GM12878 (cell line): ENCODE measurements at places on chromosomes 1 and 21.

DNA sequence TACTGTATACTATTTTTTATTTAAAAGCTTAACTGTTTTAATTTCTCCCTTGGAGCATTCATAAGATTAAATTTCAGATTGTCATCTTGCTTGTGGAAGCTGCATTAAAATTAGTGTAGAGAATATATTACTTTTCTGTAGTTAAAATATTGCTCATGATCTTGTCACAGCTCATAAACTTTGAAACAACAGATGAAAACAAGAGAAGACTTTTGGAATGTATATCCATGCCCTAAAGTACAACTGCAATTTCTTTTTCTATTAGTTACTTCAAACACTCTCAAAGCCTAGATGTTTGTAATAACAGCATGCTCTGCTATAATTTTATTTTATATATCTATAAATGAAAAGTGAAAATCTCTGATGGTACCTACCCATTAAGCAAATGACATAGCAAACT, 155.9 kb downstream of the COL11A1 start:
- DNase-seq, result no peak

DNA sequence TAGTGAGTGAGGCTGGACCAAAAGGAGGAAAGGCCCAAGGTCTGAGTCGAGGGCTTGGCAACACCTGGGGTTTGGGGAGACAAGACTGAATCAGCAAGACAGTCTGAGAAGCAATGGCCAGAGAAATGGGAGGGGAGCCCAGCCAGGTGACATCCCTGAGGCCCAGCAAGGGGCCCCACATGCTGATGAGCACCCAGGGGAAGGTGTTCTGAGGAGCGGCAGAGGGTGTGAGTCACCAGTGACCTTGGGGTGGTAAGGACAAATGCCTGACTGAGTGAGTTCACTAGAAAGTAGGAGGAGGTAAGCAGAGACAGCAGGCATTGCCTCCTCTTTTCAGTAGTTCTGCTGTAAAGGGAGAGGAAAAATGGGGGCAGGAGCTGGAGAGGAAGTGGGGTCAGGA, 192.4 kb upstream of the GALNT2 start:
- no peak for DNase-seq

- DNase-seq, result no peak
Measured at GRCh38 chr1:100496896-100497295, 41.0 kb upstream of the GPR88 start.

DNA sequence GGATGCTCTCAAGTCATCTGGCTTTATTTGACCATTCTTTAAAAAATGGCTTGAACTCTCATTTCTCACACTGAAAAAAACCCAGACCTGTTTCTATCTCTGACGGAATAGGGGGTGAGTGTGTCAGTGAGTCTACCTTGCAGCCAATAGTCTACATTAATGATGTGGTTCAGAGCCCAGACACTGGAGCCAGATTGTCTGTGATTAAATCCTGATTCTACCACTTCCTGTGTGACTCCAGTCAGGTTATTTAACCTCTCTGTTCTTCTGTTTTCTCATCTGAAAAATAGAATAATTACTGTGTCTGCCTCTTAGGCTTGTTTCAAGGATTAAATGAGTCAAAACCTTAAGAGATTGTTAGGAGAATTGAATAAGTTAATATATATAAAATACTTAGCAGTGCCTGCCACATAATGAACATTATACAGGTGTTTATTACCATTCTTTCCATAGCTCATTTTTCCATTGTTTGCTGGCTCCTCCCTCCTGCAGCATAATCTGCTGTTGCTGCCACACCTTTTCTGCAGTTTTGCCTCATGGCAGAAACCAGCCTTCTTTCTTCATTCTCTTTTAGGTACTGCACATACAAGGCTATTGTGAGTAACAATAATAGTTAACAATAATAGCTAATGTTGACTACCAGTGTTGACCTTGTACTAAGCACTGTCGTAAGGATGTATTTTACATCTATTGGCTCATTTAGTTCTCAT, 157.6 kb upstream of the IVNS1ABP start:
- no peak for DNase-seq

DNA sequence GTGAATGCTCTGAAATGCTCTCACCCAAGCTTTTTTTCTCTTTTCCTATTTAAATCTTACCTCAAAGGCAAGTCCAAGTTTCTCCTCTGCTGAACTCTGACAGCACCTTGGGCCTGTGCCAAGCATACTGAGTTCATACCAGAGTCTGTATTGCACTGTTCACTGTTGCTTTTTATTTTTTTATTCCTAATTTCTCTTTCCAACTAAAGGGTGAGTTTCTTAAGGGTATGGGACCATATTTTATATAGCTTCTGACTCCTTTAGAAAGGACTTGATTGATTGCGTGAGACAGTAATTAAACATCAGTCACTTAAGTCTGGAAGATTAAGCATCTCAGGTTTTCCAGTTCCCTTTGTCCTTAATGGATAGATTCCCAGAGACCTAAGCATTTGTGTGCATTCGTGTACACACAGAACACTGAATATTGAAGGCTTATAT, 69.9 kb downstream of the CACHD1 start:
- no peak for DNase-seq

DNA sequence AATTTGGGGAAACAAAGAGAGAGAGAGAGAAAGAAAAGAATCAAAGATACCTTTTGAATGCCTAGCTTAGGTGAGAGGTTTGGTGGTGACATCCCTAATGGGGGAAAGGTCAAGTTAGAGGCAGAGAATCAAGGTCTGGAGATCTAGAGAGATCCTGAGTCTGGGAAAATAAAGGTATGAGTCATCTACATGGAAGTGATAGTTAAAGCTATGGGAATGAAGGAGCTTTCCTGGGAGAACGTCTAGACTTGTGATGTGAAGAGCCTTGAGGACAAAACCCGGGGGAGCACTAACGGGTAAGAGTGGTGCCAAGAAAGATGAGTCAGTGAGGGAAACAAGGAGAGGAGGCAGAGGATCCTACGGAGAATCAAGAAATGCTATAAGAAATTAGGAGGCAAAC, 110.8 kb upstream of the RUNX1 start:
- no peak for DNase-seq

- no peak for DNase-seq
Measured at GRCh38 chr1:117017648-117018047, 16.1 kb downstream of the CD101 start.
